ENCODE measurements at places on chromosomes 13 and 19.

DNA sequence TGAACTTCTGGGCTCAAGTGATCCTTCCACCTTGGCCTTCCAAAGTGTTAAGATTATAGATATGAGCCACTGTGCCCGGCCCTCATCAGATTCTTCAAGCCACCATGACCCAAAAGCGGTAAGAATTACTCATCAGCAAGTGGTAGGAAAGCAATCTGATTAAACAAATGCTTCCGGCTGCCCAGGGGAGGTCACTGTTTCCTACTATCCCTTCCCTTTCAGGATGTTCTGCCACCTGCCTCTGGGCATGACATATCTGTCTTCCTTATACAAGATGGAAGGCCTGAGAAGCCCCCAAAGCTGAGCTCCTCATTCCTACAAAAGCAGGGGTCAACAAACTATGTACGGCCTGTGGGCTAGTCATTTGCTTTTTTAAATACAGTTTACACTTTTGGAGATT lies 7.0 kb downstream of the ABHD8 start:
- DNase-seq = no peak

DNA sequence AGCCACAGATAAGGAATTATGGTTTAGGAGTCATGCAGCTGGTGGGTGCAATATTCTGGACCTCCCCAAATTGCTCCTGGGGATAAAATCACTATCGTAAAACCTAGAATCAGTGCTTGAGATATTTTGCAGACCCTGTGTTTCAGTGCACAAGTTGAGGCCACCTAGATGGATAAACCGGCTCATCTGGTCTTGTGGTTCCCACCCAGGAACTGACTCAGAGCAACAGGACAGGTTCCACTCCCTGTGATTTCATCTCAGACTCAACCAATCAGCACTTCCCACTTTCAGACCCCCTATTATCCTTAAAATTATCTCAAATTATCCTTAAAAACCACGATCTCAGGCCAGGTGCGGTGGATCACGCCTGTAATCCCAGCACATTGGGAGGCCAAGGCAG lies 21.0 kb downstream of the FBXL12 start:
- no peak for DNase-seq

DNA sequence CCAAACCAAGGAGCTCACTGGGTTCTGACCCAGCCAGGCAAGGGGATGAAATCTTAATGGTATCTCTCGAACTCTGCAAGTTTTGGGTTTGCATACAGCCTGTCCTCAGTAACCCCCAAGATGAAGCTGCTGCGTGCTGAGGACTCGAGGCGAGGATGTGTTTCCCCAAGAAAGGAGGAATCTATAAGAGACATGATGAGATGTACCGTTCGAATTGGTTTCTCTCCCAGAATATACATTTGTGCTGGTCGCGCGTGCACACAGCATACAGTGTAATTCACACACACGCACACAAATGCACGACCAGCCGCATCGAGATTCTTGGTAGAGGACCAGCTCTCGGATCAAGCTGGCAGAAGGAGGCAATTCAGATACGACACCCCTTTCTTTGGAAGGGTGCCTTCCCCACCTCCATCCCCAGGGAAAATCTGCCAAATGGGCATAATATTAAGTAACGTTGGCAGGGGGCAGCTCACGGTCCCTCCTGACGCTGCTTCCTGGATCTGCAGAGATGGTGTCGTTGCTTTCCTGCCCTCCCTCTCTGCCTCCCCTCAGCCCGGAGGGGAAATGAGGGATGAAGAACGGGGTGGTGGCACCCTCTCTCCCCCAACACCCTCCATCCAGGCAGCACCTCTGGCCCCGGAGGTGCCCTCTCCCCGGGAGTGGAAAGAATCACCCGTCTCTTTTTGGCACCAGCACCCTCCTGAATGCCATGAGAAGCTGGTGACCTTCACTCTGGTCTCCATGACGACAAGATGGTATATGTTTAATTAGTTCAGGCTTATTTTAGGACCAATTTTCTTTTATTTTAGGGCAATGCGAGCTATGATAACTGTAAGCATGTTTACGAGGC lies 310.2 kb downstream of the ZNF536 start:
- DNase-seq = no peak

- DNase-seq = no peak
These were observed 1.0 kb upstream of the OR7C2 start for GRCh38 chr19:14940266-14940665.

DNA sequence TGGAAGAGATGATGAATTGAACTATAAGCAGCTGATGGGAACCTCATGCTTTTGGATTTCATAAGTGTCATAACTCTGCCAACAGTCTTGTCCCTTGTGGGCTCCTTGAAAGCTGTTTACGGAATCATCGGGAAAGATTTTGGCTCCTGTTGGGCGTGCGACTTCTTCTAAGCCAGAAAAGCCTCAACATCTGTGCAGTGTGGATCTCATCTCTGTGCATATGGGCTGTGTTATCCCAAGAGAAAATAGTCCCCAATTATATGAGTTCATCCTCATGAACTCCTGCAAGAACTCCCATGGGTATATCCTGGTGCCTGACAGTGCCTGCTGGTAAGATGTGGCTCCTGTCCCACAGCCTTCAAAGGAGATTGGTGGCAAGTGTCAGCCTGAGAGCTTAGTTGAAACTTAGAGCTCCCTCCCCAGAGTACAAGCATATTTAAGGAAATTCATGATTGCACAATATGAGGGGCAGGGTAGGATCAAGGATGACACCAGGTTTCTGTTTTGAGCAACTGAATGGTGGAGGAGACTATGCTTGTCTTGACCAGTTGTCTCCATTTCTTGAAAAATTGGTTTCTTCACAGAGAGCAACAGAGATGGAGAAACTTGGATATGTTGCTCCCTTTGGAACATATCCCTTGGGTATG lies 243.5 kb downstream of the ITGBL1 start:
- no peak for DNase-seq

DNA sequence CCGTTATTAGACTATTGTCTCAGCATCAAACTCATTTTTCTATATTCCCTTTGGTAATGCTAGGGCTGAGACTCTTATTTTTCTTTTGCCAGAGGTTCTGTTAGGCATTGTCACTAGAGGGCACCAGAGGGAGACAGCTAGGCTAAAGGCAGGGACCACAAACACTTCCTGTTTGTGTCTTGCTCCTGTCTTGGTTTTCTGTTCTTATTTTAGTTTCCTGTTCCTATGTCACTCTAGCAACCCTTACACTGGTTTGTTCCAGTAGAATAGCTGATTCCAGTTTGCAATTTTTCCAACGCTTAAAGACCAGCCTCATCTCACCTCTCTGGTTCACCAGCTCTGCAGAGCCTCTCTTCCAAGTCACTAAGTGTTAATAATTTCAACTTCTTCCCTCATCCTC lies 772.0 kb downstream of the DIAPH3 start:
- DNase-seq = peak; percentile 64

GRCh38 chr13:35470671-35471661 lies 5.5 kb downstream of the MAB21L1 start:
- DNase-seq = peak; percentile 32

DNA sequence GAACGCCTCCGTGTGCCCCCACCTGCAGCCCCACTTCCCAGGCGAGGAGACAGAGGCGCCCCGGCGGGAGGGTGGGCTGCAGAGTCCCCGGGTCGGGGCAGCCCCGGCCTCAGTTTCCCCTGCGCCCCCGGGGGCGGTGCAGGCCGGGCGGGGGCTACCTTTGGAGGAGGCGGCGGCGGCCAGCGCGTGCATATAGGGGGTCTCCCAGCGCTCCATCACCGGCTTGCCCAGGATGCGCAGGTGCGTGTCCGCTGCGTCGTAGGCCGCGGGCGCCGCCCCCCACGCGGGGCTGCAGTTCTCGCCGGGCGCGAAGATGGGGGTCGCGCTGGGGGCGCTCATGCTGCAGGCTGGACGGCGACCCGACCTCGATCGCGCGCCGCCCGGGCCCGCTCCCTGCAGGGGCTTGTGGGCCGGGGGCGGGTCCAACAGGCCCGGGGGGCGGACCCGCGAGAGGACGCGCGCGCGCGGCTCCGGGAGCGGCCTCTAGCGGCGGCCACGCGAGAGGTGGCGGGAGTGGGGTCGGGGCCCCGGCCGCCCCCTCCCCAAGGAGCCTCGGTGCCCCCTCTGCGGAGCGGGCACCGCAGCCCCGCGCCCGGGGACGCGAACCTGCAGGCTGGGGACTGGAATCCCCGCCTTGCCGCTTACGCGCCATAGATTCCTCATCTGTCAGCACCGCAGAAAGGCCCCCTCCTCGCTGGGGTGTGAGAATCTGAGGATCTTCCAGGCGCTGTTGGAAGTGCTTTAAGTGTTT lies at the start of gene GAMT:
Gene GAMT (minus strand): TSS at position 405 of the 751 bp plus-strand sequence. CDS start 66 bp downstream, at position 339.
- DNase-seq = peak; percentile 77

DNA sequence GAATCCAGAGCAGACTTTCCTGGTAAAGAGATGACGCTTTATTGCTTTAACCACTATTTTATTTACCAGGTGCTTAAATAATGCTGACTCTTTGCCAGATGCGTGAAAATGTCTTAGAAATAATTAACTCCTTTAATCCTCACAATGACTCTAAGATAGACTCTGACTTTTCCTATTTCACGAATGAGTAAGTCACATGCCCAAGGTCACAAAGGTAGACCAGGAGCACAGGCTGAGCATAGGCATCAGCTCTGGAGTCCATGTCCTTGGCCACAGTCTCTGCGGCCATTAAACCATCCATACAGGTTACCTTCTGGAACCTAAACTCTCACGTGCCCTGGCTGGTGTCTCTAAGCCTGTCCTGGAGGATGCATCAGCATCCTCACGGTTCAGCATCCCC lies 87.3 kb downstream of the ERCC5 start:
- DNase-seq = no peak

GRCh38 chr19:15488489-15489226 lies 9.4 kb upstream of the PGLYRP2 start:
- no peak for DNase-seq

GRCh38 chr13:109345433-109345941 lies 440.9 kb downstream of the IRS2 start:
- DNase-seq = no peak

DNA sequence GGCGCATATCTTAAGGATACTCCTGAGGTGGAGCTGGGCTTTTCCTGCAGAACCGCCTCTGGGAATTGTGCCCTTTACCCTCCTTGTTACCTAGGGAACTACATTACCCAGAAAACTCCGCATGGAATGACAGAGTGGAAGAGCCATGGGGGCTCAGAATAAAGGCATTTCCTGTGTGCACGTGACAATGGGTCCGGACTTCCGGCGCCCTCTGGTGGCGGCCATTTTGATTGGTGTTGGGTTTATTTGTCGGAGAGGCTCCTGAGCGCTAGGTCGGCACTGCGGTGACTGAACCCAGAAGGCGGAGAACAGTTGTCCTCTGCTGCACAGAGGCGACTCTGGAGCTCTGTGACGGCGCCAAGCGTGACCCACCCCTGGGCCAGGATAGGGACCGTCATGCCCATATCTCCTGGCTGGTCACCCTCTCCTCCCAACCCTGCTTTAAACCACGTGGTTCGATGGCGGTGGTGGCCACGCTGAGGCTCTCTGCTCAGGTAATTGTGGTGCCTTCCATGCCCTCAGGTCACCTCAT lies at the start of gene ZNF587B:
Gene ZNF587B (plus strand): TSS at position 229 of the 532 bp plus-strand sequence. CDS start 230 bp downstream, at position 459.
- peak; percentile 42 for DNase-seq

DNA sequence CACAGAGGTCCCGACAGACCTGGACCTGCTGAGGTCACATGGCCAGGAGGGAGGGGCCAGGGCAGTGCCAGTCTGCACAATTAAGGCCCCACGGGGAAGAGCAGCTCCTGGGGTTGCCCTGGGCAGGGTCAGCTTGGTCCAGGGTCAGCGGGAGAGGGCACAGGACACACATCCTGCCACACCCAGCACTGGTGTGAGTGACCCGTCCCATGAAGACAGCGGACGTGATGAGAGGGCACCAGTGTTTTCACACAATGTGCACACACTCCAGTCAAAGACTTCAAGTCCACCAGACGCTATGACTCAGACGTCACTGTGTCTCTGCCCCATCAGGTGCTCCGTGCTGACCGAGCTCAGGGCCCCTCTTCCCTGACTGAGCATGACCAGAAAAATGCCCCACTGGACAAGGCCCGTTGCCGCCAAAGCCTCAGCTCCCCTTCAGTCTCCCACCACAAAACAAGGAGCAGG lies 4.2 kb downstream of the TMEM259 start:
- DNase-seq = no peak

DNA sequence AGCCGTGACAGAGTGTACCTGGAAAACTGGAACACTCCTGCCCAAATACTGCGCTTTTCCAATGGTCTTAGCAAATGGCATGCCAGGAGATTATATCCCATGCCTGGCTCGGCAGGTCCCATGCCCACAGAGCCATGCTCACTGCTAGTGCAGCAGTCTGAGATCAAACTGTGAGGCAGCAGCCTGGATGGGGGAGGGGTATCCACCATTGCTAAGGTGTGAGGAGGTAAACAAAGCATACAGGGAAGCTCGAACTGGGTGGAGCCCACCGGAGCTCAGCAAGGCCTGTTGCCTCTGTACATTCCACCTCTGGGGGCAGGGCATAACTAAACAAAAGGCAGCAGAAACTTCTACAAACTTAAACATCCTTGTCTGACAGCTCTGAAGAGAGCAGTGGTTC lies 10.5 kb downstream of the CYP2A13 start:
- DNase-seq = no peak

DNA sequence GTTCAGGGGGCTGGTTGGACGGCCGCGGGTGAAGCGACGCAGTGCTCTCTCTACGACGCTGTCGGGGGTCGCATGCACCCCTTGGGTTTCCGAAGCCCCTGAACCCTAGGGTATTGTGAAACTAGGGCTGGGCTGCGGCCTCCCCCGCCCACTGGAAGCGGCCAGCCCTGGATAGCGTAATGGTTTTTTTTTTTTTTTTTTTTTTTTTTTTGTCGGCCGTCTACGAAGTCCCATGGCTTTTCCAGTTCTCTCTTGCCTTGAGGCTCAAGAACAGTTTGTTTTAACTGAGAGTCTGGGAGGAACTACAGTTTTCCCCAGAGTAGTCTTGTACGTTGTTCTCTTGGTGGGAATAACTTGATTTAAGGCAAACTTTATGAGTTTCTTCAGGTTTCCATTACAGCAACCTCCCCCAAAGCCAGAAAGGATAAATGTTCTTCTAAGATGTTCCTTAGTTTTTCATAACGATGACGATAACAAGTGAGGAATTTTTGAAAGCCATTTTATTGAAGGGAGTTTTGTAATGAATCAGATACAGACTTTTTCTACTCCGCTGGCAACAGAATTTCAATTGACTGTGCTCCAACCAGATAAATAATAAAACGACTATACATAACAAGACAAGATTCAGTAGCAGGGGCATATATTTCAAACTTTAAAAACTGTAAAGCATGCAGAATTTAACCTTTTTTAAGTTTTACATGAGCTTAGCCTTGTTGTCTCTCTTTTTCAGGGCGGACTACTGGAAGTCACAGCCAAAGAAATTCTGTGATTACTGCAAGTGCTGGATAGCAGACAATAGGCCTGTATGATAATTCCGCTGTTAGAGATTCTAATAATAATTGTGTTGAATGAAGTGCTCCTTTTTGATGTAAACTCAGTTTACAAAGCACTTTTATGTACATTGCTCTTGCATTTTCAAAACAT lies 867 bp downstream of the WBP4 start:
- DNase-seq = no peak

DNA sequence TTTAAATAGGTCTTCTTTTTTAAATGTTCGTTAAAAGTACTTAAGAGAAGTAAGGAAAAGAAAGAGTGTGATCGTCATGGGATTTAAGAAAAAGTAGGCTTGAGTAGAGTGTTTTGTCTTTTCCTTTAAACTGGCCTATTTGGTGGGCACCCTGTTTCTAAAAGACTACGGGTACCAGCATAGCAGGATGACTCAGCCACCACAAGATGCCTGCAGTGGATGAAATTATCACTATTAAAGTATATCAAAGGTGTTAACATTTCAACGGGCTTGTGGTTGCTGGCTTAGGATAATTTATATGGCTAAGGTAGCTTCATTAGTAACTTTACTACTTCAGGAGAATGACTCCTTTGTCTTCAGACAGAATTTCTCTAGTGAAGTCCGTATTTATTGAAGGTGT lies 112.6 kb downstream of the STARD13 start:
- DNase-seq = no peak

Data from B cell (primary cell).